NCI-H1417 treated with DMSO at 0.1 percent for 48 hours (cell line): ENCODE measurements at places on chromosomes 12 and 14.

GRCh38 chr12:100986595-100987547, 192.3 kb downstream of the ANO4 start:
- no peak for DNase-seq

DNA sequence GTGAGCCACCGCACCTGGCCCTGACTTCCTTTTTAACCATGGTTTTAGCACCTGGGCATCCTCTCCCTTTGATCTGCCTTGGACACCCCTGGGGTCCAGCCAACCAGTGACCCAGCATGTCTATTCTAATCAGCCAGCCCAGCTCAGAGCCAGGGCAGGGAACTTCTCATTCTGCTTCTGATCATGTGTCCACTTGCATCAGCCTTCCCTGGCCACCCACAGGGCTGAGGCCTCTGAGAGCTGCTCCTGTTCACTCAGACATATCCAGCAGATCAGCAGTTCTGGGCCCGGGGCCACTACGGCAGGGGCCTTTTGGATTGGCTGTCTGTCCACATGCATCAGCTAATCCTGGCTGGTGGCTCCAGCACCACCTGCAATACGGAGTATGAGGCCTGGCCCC, 117.9 kb upstream of the MAP1LC3B2 start:
- DNase-seq, result no peak

DNA sequence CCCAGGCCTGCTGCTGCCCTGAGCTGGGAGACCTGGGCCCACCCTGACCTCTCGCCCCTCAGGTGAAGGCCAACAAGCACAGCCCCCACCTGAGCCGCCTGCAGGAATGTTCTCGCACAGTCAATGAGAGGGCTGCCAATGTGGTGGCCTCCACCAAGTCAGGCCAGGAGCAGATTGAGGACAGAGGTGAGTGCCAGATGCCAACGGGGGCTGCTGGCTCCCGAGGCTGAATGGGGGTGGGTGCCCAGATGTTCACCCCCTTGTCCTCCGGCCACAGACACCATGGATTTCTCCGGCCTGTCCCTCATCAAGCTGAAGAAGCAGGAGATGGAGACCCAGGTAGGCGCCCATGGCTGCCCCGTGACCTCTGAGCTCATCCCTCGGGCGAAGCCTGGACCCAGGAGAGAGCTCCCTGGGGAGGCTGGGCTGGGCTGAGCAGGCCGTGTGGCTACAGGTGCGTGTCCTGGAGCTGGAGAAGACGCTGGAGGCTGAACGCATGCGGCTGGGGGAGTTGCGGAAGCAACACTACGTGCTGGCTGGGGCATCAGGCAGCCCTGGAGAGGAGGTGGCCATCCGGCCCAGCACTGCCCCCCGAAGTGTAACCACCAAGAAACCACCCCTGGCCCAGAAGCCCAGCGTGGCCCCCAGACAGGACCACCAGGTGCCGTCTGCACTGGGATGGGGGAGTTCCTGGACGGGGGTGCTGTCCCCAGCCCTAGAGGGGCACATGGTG, 25.8 kb downstream of the HIP1R start:
- no peak for DNase-seq

DNA sequence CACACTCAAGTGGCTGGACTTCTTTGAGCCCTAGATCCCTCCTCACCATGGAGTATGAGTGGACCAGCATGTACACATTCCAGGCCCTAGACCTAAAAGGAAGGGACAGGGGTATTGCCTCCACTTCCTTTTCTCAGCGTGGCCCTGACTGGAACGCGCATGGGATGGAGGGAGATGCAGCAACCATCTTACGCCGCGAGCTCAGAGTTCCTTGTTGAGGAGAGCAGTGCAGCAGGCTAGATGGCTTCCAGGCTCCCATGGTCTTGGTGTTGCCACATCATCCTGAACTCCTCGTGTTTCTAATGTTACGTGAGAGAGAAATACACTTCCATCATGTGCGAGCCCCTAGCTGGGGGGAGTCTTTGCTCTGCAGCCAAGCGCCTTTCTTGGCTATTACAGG, 61.8 kb upstream of the DIO3 start:
- no peak for DNase-seq

- no peak for DNase-seq
Measured at GRCh38 chr14:84826294-84826693, 703.6 kb upstream of the FLRT2 start.

GRCh38 chr14:21933681-21934080, 260.1 kb upstream of the OR4E1 start:
- DNase-seq, result no peak

DNA sequence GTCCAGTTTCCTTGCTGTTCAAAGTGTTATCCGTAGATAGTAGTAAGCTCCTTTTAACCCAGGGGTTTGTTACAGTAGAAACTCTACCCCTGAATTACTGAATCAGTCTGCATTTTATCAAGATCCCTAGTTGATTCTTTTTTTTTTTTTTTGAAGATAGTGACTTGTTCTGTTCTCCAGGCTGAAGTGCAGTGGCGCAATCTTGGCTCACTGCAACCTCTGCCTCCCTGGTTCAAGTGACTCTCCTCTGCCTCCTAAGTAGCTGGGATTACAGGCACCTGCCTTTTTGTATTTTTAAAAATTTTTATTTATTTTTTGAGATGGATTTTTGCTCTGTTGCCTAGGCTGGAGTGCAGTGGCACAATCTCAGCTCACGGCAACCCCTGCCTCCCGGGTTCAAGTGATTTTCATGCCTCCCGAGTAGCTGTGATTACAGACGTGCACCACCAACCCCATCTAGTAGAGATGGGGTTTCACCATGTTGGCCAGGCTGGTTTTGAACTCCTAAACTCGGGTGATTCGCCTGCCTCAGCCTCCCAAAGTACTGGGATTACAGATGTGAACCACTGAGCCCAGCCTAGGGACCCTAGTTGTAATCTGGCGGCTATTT, 10.5 kb downstream of the LARP4 start:
- DNase-seq, result no peak

GRCh38 chr12:111102102-111102739, 181.8 kb upstream of the MYL2 start:
- DNase-seq, result no peak

DNA sequence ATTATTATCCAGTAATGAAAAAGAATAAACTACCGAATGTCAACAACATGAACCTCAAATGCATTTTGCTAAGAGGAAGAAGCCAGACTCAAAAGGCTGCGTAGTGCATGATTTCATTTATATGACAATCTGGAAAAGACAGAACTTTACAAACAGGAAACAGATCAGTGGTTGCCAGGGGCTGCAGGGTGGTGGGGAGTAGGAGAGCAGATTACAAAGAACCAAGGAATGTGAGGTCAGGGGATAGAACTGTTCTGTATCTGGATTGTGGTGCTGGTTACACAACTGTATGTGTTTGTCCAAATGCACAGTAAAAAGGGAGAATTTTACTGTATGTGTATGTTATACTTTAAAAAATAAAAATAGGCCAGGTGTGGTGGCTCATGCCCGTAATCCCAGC, 89.7 kb upstream of the MYL2 start:
- DNase-seq, result no peak

GRCh38 chr14:26856876-26857518, 259.2 kb upstream of the NOVA1 start:
- DNase-seq, result no peak

GRCh38 chr14:74978416-74978947, 23.1 kb upstream of the PGF start:
- DNase-seq, result no peak

- DNase-seq, result no peak
Measured at GRCh38 chr14:104843442-104844305, 21.4 kb upstream of the CEP170B start.

DNA sequence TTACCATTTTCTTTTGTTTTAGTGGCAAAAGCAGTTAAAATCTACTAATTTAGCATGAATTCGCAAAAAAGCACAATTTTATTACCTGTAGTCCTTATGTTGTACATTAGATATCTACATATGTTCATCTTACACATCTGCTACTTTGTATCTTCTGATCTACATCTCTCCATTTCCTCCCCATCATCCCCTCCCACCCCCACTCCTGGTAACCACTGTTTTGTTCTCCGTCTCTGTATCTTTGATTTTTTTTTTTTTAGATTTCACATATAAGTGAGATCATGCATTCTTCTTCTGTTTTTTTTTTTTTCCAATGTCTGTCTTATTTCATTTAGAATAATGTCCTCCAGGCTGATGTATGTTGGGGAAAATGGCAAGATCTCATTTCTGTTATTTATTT, 922.7 kb downstream of the VRK1 start:
- DNase-seq, result no peak

GRCh38 chr14:22233377-22233776, 355.6 kb downstream of the DAD1 start:
- DNase-seq, result no peak

- no peak for DNase-seq
Measured at GRCh38 chr14:91383439-91383838, 34.2 kb downstream of the CCDC88C start.

DNA sequence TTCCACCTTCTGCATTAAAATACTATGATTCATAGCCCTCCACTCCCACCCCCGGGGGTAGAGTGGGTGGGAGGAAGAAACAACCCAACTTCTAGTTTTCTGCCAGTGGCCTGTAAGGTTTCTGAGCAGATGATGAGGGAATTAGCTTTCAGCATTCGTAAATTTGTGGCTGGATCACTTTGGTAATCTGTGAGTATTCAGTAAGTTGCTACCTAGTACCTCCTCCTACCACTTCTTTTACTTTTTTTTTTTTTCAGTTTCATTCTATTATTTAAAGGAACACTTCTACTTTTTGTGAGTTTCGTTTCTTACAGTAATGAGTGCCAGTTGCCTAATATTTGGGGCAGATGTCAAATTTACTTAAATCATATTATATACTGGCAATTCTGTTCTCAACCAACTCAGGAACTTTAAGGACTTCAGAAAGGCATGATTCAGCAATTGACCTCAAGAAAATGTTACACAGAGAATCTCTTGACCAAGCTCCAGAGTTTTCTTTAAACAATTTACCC, 42.4 kb upstream of the EMP1 start:
- no peak for DNase-seq

DNA sequence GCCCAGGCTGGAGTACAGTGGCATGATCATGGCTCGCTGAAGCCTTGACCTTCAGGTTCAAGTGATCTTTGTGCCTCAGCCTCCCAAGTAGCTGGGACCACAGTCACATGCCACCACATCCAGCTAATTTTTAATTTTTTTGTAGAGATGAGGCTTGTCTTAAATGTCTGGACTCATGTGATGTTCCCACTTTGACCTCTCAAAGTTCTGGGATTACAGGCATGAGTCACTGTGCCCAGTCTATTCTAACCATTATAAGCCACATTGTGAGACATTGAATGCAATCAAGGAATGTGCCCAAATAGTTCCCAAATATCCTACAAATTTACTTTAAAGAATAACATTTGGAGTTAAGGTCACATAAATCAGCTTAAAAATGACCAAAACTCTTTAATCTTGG, 130.7 kb upstream of the ARID2 start:
- no peak for DNase-seq

DNA sequence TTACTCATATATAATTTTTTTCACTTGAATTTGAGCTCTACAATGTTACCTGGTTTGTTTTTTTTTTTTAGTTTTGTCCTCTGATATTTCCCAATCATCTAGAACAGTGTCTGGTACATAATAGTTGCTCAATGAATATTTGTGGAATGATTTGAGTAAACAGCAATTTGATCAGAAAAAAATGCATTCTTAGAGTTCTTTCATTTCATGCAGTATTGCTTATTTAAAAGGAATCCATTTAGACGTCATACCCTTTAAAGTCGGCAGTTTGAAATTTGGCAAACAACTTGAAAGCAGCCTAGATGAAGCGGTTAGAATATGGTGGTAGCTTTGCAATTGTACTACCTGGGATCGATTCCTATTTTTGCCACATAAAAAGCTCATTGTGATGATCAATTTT, 140.0 kb downstream of the PDE3A start:
- no peak for DNase-seq

DNA sequence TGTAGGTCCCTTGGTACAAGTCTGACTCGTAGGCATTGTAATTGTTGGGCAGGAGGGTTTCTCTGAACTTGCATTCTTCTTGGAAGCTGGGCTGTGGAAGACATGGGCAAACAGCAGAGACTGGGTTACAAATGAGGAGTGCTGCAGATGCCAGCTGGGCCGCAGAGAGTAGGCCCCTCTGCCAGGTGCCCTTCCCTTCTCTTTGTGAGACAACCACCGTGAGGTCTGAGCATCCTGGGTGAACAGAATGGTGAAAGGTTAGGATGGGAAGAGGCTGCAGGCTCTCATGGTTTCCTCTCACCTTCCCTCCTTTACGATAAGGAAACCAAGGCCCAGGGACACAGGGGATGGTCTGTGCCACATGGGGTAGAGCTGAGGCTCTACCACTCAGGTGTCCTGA, 11.3 kb downstream of the FGF6 start:
- no peak for DNase-seq

DNA sequence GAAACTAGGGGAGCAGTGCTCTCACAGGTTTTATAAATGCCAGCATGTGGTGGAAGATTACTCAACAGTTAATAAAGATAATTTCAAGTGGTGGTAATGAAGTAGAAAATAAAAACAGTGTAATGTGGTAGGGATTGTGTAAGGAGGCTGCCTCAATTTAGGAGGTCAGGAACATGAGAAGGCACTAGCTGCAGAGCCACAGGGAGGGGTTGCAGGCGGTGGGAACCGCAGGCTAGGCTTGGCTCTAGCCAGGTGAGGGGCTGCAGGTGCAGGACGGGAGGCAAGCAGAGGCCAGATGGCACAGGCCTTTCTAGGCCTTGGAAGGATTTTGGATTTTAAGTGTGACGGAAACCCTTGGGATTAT, 768 bp downstream of the METTL25 start:
- no peak for DNase-seq

DNA sequence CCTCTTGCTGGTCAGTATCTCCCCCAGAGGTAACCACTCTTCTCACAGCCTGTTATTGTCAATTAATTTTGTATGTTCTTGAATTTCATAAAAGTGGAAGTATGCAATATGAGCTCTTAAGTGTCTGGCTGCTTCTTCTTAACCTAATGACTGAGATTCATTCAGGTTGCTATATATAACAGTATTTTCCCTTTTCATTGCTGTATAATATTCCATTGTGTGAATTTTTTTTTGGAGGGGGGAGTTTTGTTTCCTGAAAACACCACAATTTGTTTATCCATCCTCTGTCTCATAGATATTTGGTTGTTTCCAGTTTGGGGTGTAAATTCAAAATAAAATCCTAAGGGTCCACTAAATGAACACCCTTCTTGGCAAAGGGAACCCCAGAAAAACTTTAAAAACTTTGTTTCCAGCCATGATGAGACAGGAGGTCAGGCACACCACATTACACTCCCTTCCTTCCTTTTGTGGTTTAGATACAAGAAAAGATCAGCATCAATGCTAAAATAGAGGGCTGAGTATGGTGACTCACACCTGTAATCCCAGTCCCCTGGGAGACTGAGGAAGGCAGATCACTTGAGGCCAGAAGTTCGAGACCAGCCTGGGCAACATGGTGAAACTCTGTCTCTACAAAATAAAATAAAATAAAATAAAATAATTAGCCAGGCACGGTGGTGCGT, 4.1 kb upstream of the DAO start:
- DNase-seq, result no peak

DNA sequence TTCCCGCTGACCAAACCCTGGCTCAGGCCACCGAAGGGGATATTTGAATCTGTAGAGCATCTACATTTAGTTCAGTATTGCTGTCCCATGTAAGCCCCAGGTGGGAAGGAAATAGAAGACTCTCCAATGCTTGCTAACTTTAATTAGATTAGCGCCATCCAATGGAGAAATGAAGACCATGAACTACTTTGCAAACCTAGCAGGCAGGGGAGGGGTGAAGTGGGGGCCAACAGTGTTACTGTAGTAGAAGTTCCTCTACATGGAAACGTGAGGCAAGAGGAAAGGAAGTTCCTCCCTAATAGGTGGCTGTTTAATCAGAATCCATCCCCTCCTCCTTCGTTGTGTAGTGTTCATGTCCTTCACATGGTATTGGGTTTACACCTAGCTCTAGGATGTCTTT, 9.3 kb upstream of the DENND5B start:
- DNase-seq, result no peak
